T-helper 9 cell (primary cell): ENCODE measurements at places on chromosomes 6 and 20.
A peak's percentile ranks its signal among the peaks of the same experiment; 100 is the strongest.

GRCh38 chr6:1096967-1097765 is 214.7 kb upstream of the FOXQ1 start:
- no peak for DNase-seq

DNA sequence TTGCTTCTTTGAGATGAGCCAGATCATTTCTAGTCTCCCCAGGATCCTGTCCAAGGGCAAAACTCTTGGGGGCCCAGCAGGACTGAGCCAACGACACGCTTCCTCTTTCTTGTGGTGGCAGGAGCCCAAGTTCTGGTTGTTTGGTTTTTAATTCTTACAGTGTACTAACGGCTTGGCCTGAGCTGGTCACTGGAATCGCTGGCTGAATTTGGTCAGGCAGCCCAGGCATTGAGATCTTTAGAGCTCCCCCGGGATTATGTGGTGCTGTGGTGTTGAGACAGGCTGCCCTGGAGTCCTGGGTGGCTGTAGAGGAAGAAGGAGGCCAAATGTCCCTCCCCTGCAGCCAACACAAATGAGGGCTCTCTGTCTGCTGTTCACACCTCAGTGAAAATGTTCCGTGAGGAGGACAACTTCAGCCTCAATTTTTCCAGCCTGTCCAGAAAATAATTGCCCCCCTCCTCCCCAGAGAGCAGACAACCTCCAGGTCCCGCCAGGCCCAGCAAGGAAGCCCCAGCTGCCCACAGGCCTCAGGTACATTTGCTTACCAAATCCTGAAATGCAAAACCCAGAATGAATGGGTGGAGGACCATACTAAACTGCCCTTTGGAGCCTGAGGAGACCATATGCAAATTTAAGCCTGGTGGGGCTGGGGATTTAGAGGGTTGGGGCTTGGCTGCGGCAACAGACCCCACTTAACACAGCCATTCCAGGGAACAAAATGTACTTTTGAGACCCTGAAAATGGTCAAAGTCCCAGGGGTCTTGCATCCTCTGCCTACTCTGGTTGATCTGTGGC is 23.6 kb downstream of the BNIP5 start:
- no peak for DNase-seq

- no peak for DNase-seq
Observed at GRCh38 chr6:2396846-2397630, 151.6 kb upstream of the GMDS start.

DNA sequence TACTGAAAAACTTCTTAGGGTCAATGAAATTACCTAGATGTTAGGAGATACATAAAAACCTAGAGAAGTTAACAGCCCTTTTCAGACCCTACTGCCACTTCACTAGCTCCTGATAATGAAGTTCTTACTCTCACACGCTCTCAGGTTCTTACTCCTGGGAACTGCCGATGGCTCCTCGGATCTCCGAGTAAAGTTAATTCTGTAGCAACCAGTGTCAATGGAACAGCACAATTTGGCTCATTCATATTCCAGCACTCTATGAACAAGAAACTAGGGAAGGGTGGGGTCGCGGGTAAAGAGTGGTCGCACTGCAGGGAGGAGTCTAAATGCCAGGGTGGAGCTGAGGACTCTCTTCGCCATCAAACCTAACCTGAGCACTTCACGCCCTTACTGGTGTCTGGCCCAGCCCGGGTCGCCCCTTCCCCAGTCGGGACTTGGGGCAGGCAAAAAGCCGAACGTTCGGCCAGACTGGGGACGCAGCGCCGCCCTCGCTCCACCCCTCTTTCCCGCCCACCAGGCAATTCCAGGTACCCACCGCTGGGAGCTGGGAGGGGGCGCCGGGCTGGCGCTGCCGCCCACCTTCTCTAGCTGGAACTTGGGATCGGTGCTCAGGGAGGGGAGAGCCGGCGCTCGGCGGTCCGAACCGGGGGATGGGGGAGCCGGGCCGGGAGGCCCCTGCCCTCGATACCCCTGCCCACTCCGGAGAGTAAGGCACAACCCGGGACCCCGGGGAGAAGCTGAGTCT is 744 bp downstream of the RAB23 start:
- peak; percentile 48 for DNase-seq

- DNase-seq, result no peak
Observed at GRCh38 chr20:41054070-41054846, 25.6 kb downstream of the TOP1 start.

- DNase-seq, result no peak
Observed at GRCh38 chr6:159533016-159533415, 160.0 kb downstream of the SOD2 start.

- DNase-seq, result no peak
Observed at GRCh38 chr20:50651676-50652075, 39.7 kb downstream of the RIPOR3 start.

DNA sequence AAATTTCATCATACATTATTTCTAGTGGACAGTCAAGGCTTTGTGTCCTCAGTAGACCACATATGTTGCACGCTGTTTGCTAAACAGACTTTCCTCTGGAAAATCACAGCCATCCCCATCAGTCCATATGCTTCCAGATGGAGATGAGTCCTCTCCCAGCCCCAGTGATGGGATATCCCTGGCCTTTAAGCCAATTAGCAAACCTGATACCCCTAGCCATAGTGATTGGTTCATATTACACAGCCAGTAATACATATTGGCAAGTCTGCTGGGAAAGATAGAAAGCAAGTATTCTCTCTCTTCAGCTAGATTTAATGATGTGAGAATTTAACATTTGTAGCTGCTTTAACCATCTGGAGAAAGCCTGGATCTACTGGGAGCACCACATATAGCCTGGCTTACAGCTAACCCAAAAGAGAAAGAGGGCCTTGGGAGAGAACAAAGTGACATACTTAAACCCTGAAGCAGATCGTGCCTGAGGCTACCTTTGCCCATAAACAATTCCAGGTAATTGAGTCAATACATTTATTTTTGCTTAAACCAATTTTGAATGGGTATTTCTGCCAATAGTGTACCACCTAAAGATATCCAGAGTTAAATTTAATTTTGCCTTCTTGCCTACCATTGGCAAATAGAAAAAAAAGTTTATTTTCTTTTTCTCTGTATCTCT is 103.5 kb upstream of the HIVEP1 start:
- DNase-seq, result no peak

- no peak for DNase-seq
Observed at GRCh38 chr20:9417665-9418064, 96.7 kb upstream of the LAMP5 start.

- DNase-seq, result no peak
Observed at GRCh38 chr20:42018979-42019378, 400.8 kb upstream of the CHD6 start.

DNA sequence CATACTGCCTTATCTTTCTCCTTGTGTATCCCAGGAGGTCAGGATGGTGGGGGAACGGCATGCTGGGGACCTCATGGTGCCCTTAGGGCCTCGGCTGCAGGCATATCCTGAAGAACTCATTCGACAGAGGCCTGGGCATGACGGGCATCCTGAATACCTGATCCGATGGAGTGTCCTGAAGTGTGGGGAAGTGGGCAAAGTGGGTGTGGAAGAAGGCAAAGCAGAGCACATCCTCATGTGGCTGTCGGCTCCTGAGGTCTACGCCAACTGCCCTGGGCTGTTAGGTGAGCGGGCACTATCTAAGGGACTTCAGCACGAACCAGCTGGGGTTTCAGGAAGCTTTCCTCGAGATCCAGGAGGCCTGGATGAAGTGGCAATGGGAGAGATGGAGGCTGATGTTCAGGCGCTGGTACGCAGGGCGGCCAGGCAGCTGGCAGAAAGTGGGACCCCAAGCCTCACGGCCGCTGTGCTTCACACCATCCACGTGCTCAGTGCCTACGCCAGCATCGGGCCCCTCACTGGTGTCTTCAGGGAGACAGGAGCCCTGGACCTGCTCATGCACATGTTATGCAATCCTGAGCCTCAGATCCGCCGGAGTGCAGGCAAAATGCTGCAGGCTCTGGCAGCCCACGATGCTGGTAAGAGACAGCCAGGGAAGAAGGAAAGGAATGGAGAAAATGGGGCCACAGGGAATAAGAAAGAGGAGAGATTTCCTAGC is 2.4 kb downstream of the CUL9 start:
- DNase-seq, result no peak

GRCh38 chr6:44956396-44956795 is 371.7 kb upstream of the RUNX2 start:
- DNase-seq, result no peak

DNA sequence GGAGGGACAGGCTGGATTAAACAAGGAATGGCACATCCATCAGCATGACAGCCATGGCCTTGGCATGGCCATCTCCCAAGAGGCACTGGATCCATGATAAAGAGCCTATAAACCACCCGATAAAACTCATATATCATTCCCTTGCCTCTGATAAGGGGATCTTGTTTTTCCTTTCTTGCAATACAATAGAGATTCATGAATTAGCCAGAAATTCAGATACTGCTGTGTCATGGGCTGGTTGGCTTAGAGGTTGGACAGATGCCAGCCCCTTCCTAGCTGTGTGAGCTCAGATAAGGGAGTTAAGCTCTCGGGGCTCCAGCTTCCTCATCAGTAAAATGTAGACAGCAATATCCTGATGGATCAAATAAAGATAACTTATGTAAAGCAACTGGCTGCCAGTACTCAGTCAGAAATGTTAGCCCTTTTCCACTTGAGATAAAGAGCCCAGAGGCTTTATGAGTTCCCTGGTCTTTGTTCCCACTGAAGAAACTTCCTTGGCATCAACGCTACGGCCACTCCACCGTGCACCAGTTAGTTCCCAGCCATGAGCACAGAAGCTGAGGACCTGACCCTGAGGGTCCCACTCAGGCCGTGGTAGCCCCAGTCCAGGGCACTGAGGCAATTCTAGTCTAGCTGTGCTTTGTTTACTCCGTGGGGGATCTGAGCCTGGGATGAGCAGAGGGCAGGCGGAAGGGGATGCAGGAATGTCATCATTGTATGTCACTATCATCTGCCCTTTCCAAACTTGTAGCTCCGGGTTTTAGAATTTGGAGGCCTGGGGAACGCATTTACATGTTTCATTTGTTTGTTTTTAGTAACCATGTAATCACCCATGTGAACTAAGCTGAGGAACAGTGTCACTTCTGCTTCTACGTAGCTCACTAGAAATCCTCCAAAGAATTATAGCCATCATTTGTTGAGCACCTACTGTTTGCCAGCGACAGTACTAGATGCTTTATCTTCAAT is 67.2 kb upstream of the TBC1D7 start:
- DNase-seq, result no peak

DNA sequence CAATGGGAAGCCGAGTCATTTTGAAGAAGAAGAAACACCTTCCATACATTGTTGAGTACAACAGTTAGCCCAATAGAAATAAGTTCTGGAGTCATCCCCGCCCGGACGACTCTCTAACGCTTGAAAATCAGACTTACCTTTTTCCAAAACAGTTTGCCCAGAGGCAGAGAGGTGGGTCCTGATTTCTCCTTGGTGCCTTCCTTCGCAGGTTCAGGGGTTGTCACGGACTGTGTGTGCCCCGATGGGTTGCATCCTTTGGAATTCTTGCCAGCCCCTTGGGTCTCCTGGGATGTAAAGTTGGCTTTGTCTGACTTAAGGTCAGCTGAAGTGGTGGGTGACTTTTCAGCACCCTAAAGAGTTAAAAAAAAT is 85.3 kb downstream of the BCAS1 start:
- no peak for DNase-seq

GRCh38 chr6:70709826-70710225 is 42.1 kb downstream of the SMAP1 start:
- no peak for DNase-seq

DNA sequence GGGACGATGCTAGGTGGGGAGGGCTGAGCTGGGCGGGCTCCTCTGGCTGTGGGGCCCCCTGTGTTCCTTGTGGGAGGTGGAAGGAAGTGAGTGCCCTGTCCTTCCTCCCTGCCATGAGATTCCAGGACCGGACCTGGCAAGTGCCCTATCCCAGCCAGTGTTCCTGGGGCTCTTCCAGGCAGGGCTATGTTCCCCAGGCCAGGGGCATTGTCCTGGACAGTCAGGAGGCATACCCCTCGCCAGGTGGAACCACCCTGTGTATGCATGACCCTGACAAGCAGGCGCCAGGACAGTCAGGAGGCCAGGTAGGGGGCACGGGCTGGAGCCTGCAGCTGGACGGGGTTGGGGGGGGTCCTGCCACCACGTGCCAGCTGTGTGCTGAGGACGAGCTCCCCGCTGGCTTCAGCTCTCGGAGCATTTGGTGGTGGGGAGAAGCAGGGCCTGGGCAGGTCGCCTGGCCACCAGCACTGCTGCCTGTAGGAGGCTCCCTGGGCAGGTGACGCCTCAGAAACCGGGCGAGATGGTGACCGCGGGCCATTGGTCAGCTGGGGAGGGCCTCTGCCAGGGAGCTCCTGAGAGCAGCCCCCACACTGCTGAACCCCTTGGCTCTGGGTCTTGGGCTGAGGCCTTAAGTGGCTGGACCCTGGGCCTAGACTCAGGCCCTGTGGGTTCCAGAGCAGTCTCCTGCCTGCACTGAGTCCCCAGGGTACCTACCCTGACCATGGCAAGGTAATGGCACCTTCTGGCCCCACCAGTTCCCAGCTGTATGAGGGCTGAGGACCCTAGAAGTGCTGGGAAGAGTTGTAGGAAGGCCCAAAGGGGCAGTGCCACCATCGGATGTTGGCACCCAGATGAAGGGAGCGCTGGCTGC is 694 bp downstream of the SLC17A9 start:
- DNase-seq, result no peak

GRCh38 chr6:159890792-159891191 is at the start of gene MAS1:
TSS of gene MAS1 (plus strand) at chr6:159890988. CDS start at chr6:159906956, 15,968 bp downstream.
- DNase-seq, result no peak

GRCh38 chr6:48315915-48316314 is 204.9 kb upstream of the PTCHD4 start:
- DNase-seq, result no peak

DNA sequence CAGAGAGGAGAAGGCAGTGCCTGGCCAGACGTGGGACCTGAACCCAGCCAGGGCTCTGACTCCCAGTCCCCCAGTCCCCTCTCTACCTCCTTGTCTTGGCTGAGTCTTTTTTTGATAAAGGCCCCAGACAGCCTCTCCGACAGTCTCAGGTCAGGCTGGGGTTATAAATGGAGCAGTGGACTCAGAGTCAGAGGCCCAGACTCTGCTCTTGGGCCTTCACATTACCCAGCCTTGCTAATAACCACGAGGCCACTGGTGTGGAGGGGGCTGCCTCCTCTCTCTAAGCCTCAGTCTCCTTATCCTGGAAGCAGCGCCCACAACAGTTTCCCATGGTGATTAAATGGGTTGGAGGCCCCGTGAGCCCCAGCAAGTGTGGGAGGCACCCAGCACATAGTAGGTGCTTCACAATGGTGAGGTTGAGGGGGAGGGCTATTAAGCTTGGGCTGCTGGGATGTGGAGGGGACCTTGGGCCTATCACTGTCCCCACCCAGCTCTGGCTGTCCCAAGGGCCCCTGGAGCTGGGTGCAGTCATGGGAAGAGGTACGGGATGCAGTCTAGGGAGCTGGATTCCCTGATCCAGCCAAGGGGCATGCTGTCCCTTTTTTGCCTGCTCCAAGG is 35.7 kb downstream of the TGM2 start:
- no peak for DNase-seq

DNA sequence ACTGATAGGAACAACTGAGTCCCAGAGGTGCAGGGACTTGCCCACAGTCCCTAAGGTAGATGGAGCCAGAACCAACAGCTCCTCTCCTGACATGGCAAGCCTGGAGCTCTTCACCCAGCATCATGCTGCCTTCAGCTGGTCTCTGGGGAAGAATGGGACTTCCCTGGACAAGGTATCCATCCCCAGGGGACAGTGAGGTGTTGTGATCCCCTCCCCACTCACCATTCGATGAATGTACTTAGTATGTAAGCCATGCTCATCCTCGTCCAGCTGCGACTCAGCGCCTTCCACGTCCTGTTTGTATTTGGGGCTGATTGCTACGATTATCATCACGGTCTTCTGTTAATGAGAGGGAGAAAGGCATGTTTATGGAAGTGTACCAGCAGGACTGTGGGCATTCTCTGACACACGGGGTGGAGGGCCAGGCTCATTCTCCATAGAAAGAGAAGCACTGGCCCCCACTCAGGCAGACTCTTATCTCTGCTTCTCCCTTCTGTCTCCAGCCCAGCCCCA is 39.4 kb downstream of the TRAF3IP2 start:
- DNase-seq, result no peak
